ENCODE measurements at places on chromosomes 4 and X. TPM values are rescaled to one million over a fixed set of nuclear protein-coding genes. Genes with fewer than 3 reads are reported as not detected.

BGN gene
- 186 TPM for total RNA-seq

MAGEC1 gene
- not detected for total RNA-seq

LRCH2 gene
- total RNA-seq: 0.72 TPM

ARMCX4 gene
- 2.1 TPM for total RNA-seq

Data from cardiac atrium fibroblast (primary cell).